Stimulated activated naive CD4-positive, alpha-beta T cell treated with Interleukin-2 at 50 U/mL for 16 hours (primary cell): ENCODE measurements at places on chromosomes 1 and 21.

- no peak for DNase-seq
Observed at GRCh38 chr1:170932236-170932635, 3.1 kb upstream of the MROH9 start.

DNA sequence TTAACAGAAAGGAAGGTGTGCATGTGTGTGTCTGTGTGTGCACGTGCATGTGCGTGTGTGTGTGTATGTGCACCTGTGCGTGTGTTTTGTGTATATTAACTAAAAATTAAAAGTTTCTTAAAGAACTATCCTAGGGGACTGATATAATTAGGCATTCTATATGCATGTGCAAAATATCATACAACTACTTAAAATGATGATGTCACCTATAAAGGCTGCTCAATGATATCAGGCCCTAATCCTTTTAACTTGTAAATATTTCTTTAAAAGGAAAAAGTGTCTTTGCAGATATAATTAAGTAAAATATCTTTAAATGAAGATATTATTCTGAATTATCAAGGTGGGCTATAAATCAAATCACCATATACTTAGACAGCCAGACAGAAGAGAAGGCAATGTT, 64.5 kb downstream of the BRINP3 start:
- DNase-seq, result no peak

DNA sequence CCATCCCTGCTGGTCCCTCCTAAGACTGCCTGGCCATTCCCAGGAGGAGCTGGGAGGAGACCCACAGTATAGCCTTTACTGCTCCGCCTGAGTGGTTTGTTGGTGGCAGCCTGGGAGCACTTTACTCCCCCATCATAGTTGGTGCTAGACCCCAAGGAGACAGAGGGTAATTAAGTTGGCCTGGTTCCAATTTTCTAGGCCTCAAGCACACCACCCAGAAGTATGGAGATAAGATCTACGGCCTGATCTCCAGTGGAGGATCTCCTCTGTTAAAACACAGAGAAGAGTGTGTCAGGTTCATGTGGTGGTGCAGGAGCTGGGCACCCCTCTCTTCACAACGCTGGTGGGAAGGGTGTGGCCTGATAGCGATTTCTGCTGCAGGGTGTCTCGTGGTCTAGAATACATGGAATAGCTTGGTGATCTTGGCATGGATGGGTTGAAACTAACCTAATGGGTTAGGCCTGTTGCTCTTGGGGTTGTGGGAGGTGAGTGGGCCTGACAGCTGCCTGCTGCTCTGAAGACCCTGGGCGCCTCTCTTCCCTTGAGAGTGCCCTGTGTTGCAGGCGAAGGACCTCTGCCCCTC, 68.5 kb downstream of the FASLG start:
- no peak for DNase-seq

DNA sequence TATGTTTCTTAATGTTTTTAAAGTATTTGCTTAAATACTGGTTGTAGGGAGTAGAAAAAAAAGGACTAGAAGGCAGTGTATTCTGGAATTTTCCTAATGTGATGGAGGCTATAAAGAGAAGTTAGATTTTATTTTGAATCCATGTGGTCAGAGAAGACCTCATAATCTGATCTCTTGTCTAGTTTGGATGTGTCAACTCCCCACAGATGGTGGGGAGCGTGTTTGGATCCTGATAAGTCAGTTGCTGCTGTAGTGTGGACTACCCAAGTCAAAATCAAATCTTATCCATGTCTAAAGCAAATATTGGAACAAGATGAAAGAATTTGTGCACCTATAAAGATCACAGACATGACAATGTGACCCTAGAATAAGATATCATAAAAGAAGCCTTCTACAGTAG, 918.0 kb downstream of the LTN1 start:
- no peak for DNase-seq

DNA sequence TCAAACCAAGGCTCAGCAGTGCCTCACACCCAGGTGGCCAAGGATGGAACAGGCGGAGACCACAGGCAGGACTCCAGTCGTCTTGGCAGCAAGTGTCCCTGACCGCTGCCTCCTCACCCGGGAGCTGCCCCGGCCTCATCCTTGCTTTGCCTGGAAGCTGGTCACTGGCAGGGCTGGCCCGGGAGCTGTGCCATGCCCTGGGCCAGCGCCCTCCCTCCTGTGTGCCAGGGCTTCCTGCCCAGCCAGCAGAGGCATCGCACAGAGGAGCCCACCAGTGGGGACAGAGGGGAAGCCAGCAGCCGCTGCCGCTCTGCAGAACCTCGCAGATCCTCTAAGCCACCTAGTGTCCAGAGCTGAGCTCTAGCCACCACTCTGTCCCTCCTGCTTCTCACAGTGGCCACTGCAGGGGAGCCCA, 7.8 kb downstream of the CASZ1 start:
- no peak for DNase-seq

GRCh38 chr1:78291872-78292271, 198.9 kb upstream of the PTGFR start:
- DNase-seq, result no peak

GRCh38 chr1:27949027-27949426, 10.7 kb upstream of the XKR8 start:
- no peak for DNase-seq
